ENCODE measurements at places on chromosomes 5 and 9.

- DNase-seq = no peak
Measured at GRCh38 chr5:55650386-55650785, 61.7 kb downstream of the SLC38A9 start.

DNA sequence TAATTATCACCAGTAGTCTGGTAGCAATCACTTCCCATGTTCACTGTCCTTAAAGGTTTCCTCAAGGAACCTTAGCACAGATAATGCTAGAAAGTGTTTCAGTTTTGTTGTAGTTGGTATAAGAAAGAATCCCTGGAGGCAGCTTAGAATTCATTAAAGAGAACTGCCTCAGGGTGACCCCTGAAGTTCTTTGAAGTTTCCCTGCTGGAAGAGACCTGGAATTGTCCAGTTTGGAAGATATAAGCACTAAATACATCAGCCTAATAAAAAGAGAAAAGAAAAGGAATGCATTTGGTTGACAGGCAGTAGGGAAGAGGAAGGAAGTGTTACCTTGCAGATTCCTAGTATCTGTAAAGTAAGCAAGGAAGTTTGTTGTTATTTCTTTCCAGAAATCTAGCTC is 999.6 kb upstream of the DMAC1 start:
- no peak for DNase-seq

- DNase-seq = no peak
Measured at GRCh38 chr5:152499814-152500535, 94.9 kb upstream of the NMUR2 start.

DNA sequence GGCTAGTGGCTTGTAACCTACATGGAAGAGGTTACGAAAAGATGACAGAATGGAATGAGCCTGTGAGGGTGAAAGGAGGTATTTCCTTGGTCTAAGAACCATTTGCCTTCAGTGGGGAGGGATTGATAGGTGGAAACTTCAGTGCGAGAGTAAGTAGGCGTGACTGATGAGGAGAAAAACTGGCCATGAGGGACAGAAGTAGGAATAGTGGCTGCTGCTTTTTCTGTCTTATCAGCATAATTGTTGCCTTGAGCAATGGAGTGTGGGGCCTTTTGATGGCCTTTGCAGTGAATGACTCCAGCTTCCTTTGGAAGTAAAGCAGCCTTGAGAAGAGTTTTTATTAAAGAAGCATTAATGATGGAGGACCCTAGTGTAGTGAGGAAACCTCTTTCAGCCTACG is 9.0 kb upstream of the ZNF79 start:
- no peak for DNase-seq

GRCh38 chr9:132039284-132039683 is 40.4 kb downstream of the MED27 start:
- no peak for DNase-seq

DNA sequence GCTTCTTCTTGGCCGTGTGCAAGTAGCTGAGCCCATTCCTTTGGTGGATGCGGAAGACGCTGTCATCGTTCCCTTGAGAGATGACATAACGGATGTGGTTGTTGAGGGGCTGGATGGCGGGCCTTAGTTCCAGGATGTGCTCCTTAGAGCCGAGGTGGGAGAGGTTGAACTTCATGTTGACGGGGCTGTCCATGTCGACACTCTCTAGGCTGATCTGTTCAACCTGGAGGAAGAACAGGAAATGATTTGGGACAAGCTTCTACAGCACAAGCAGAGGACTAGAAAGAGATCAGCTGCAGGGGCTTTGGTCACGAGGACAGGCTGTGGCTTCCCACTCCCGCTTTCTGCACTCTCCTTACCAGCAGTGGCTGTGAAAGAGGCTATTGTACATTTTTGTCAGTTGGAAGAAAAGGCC is 176.0 kb downstream of the SLC12A2 start:
- no peak for DNase-seq

DNA sequence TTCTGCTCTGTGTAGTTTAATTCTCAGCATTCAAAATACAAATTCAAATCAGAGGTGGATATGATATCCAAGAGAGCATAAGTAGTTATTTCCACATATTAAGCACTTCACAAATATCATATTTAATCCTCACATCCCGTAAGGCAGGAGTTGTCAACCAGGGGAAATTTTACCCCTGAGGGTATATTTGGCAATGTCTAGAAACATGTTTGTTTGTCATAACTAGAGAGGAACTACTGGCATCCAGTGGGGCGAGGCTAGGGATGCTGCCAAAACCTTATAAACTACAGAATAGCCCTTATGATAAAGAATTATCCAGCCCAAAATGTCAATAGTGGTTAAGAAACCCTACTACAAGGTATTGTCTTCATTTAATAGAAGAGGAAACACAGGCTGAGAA is 619.4 kb downstream of the SLCO4C1 start:
- no peak for DNase-seq

Measured in stimulated activated CD4-positive, alpha-beta T cell treated with anti-CD3 and anti-CD28 coated beads, Interleukin-1b, Interleukin-23, amount 100 ng/mL, for 1 hour (primary cell).